ENCODE measurements at places on chromosomes 7 and 10. TPM values are rescaled to one million over a fixed set of nuclear protein-coding genes. Genes with fewer than 3 reads are reported as not detected.

COL1A2 gene
- 0.06 TPM for total RNA-seq

OPN4 gene
- not detected for total RNA-seq

SUN3 gene
- 0.64 TPM for total RNA-seq

OR13A1 gene
- total RNA-seq, result 0.15 TPM

SCIN gene
- 1.6 TPM for total RNA-seq

CALN1 gene
- total RNA-seq, result not detected

NPTX2 gene
- not detected for total RNA-seq

SPDYE5 gene
- total RNA-seq, result not detected

AGAP4 gene
- 29.4 TPM for total RNA-seq

PAX4 gene
- not detected for total RNA-seq

EGFR gene
- total RNA-seq, result not detected

HOXA1 gene
- 0.58 TPM for total RNA-seq

AGR2 gene
- not detected for total RNA-seq

GRCh38 chr10:3782451-3783315 lies 2.3 kb downstream of the KLF6 start:
- DNase-seq, result peak; percentile 64

DNA sequence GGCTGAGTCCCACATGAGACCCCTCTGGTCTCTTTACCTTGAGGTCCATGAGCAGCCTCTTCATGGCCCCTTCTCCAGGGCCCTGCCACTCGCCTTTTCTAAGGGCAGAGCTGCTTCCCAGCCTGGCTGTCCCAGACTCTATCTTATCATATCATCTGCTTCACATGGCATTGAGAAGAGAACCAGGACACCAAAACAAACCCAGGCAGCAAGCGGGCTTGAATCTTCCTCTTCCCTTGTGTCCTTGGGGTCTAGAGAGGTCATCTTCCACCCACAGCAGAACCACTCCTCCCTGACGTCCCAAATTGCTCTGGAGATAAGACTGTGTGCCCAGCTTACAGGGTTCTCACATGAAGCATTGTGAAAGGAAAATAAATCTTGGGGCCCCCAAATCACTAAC lies 261.3 kb upstream of the AUTS2 start:
- DNase-seq, result no peak

DNA sequence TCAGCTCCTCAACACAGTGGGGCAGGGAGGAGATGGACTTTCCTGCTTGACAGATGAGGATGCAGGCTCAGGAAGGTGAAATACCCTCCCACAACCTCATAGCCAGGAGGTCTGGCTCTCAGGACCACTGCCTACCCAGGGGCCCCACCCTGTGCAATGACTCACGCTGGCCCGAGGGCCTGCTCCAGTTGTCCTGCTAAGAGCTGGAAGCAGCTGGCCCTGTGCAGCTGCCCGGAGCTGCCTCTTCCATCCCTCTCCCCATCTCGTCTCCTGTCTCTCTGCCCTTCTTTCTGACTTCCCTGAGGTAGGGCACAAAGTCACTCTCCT lies 123.9 kb downstream of the ZMIZ1 start:
- DNase-seq, result no peak

- no peak for DNase-seq
These were observed 23.9 kb downstream of the NCAPG2 start for GRCh38 chr7:158680754-158681153.

GRCh38 chr10:74585231-74586087 lies 240.9 kb upstream of the KAT6B start:
- peak; percentile 69 for DNase-seq

DNA sequence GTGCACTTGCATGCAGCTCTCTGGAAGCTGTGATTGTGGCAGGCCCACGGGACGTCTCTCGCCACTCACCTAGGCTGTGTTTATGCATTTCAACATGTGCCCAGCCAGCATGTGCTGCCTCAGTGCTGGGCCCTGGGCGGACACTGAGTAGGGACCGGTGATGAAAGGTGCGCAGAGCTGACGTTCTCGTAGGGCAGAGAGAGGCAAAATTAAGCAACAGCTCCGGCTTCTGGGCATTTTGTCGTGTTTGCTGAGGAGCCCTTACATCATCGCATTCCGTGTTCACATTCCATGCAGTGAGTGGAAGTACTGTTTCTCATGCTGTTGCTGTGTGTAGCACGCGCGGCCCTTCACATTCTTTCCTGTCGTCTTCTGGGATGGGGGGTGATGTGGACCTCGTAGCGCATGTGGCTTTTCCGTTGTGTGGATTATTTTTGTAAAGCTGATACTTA lies 50.5 kb downstream of the PRF1 start:
- DNase-seq, result no peak

GRCh38 chr10:34295142-34295548 lies 520.0 kb downstream of the PARD3 start:
- DNase-seq, result no peak

DNA sequence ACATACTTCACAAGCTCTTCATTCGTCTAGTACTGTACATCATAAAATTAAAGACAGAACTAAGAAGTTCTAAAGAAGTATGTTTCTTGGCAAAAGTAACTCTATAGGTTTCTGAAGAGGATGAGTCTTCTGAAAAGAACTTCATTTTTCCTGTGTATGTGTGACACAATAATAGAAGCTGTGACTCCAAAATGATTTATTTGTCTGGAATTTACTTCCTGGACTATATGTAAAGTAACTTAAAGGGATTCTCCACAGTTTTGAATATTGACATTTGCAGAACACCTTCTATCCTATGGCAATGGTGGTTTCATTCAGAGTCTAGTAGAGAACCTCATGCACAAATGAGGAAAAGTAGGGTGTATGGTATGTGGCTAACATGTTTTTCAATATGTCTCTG lies 19.8 kb upstream of the CLDN12 start:
- DNase-seq, result no peak

DNA sequence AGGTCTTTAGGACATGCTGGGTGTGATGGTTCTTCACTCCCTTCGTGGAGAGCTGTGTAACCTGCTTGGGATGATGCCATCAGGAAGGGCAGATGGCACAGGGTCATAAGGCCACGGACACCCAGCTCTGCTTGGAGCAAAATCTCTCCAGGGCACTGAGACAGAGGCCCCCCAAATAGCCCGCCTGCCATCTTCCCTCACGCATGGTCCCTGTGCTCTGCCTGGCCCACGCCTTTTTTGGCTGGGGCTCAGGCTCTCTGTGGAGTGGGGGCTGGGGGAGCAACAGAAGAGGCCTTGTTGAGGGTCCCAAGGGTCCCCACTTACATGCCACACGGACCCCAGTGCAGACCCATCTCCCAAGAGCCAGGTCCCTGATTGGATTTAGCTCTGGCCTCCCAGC lies 93.3 kb upstream of the RET start:
- DNase-seq, result no peak

DNA sequence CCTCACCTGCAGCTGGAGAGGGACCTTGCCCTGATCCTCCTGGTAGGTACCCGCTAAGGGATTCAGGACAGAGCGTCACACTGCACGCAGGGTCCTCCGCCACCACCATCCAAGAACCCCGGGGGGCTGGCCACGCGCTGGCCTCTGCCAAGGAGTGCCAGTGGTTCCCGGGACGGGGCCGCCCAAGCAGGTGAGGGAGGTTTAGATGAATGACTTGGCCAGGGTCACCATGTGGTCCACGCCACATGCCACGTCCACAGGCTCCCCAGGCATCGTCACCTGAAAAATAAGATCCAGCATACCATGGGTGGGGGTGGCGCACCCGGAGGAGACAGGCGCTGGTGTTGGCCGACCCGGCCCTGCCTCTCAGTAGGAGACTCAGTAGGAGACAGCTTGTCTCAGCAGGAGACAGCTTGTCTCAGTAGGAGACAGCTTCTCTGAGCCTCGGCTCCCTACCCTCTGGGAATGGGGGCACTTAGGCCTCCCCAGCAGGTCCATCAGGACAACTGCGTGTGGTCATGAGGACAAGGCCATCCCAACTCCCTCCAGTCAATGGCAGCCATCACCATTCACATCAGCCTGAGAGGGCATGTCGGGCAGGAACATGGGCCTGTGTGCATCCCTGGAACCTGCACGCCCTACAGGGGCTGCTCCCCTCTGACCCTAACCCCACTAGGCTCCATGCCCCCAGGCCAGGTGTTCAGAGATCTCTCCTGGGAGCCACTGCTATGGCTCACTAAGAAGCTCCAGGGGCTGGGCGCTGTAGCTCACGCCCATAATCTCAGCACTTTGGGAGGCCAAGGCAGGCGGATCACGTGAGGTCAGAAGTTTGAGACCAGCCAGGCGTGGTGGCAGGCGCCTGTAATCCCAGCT lies 30.5 kb downstream of the RCC1L start:
- no peak for DNase-seq

DNA sequence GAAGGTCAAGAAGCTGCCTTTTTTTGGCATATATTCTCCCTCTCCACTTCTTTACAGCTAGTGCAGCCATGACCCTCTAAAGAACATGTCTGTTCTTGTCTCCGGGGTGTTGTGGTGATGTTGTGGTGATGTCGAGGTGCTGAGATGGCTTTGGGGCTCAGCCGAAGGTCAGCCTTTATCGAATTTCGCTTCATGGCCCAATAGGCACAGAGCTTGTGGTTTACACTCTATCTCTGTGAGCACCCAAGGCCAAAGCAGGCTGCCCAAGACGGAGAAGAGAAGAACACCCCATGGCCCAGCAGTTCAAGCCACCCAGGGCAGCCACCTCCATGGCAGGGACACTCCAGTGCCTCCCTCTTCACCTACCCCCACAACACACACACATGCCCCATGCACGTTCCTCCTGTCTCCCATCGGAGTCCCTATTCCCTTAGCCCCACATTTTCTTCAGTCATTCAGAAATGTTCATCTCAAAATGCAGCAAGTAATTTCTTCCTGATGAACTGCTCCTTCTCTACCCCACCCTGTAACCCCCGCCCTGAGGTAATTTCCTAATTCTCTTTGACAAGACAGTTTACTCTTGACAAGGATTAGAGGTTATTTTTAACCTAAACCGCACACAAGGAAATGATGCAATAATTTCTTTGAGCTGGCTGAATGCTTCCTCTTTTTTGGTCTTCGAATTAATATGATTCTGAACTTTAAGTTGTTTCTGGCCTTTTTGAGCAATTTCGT lies 18.6 kb upstream of the ADRB1 start:
- peak; percentile 20 for DNase-seq

DNA sequence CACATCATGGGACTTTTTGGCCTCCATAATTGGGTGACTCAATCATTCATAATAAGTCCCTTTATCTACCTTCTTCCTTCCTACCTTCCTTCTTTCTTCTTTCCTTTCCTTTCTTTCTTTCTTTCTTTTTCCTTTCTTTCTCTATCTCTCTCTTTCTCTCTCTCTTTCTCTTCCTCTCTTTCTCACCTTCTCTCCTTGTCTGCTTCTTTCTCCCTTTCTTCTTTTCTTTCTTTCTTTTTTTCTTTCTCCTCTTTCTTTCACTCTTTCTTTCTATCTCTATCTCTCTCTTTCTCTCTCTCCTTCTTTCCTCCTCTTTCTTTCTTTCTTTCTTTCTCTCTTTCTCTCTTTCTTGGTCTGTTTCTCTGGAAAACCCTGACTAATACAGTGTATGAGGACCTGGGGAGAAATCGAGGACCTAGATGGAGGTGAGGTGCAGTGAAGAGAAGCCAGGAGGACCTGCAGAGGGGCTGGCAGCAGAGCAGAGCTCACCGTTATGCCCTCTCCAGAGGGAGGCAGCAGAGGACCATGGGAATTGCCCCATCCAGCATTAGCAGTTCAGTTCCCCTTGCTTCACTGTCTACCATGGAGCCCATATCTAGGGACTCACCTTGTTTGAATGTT lies 52.7 kb upstream of the BTRC start:
- peak; percentile 46 for DNase-seq

DNA sequence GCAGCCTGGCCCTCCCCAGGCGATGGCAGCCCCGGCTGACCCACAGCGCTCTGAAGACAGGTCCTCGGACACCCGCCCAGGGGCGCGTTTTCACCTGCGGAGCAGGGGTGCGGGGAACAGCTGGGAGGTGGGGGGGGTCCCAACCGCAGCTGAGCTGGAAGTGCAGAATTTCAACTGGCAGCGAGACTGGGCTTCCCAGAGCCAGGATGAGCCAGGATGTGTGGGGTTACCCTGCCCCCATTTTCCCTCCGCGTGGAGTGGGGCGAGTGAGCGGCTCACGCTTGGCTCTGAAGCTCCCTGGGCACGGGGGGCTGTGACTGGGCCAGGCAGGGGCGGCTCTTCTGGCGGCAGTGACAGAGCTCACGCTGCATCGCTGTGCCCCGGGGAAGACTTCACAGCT lies 70.2 kb downstream of the DNAJB6 start:
- DNase-seq, result no peak

DNA sequence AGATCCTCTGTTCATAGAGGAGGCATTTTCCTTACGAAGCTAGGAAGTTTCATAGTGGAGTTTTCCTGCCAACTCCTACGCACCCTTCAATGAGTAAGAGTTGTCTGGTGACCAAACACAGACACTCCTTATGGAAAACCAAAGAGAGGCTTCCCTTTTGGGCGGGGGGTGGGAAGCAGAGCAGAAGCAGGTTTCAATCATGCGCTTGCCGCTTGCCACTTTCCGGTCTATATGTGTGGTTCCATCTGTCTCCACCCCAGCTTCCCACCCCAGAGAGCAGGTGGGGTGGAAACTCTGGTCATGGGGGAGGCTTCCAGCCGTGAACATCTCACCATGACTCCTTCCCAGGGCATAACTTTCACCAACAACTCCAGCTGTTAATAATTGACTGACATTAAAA lies 68.8 kb upstream of the GRB10 start:
- no peak for DNase-seq

- DNase-seq, result no peak
These were observed 1.6 kb downstream of the PRRT4 start for GRCh38 chr7:128359939-128360338.

- DNase-seq, result no peak
These were observed 77.1 kb upstream of the UNC5B start for GRCh38 chr10:71135236-71135635.

DNA sequence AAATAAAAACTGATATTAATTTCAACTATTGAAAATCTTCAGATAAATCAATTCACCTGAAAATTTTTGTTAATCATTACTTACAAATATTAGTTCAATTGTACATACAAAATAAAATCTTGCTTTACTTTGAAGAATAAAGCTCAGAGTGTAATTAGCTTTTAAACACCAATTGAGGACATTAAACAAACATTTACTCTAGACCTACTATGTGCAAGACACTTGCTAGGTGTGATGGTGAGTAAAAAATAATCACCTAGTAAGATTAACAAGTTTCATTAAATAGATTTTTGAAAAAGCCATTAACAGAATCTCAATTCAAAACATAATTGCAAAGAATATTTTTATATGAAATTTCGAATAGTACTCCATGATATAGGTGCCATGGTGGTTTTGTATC lies 3.9 kb upstream of the MLLT10 start:
- no peak for DNase-seq

- no peak for DNase-seq
These were observed 41.5 kb downstream of the ANKMY2 start for GRCh38 chr7:16604054-16604453.
